Stimulated activated CD8-positive, alpha-beta memory T cell treated with anti-CD3 and anti-CD28 coated beads, Interleukin-15, amount 100 ng/mL, for 24 hours (primary cell): ENCODE measurements at places on chromosomes 6 and 20.

DNA sequence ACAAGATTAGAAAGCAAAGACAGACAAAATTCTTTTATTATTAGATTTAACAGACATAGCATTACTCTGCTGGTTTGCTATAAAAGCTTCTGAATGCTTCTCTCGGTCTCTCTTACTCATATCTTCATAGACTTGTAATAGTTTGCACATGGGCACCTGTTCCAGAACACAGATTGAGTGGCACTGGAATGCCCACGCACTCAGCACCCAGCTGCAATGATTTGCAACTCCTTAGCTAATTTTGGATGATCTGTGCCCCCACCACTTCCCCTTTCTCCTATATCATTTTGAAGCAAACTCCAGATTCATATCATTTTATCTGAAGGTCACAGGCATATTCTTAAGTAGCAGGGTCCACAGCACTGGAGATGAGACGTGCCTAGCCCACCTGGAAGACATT, 148.8 kb downstream of the CFAP61 start:
- no peak for DNase-seq

- DNase-seq, result no peak
Observed at GRCh38 chr6:3209114-3210023, 18.1 kb downstream of the TUBB2B start.

GRCh38 chr6:34285448-34286164, 36.8 kb upstream of the SMIM29 start:
- DNase-seq, result no peak

DNA sequence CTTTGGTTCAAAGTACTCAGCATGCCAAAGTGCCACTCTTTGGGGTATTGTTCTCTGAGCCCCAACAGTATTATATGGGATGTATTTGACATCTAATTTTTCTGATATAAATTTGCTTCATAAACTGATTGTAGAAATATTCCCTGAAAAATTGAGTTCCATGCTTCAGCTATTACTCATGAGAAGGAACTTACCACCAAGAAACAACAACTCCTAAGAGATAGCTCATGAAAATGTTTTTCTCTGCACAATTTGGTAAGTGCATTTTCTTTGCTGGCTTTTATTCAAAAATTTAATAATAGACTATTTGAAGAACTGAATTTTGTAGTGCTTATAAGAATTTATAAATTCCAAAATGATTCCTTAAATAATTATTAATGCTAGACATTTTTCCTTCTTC, 12.8 kb upstream of the TPD52L1 start:
- no peak for DNase-seq

DNA sequence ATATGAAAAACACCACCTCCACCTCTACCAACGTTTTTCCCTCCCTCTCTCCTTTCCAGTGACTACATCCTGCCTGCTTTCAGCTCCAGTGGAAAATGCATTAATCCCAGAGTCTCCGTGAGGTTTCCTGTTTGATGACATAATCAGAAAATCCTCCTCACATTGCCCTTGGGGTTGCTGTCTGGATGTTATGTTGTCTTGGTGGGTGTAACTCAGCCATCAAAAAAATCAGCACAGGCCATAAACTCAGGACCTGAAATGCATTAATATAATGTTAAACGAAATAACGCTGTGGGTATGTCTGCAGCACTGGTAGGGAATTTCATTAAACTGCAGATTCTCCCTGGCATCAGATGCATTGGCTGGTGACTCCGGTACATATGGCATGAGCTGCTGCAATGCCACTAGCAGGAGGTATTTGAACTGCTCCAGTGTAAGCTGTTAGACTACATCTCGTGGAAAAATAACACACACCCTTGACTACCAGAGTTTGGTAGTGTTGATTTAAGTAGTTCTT, 297.8 kb downstream of the PRL start:
- no peak for DNase-seq

- DNase-seq, result no peak
Observed at GRCh38 chr6:52574709-52575501, 2.0 kb downstream of the TRAM2 start.

DNA sequence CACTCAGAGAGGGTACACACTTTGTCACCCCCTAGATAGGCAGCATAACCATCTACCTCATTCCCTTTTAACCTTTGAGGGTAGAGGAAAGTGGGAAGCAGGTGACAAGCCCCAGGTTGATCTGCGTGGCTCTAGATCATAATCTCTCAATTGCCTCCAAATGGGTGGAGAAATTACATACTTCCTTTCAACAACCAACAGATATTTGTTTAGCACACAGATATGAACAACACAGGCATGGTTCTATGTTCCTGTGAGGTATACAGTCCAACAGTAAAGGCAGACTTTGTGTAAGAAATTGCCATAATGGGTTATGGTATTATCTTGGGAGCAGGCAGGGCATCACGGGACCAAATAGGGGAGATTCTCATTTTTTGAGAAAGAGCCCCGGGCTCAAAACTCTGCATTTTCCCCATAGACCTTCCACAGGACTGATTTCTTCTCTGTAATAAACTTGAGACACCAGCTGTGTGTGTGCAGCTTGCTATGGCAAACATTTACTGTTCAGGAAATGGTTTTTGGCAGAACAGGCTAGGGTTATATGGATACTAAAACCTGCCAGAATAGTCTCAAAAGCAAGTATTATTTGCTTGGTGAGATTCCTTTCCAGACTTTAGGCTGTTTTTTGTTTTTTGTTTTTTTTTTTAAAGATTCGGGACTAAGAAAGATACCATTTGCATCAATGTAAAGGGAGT, 126.2 kb downstream of the CD164 start:
- no peak for DNase-seq

- no peak for DNase-seq
Observed at GRCh38 chr20:56554869-56555268, 21.8 kb downstream of the FAM209B start.

DNA sequence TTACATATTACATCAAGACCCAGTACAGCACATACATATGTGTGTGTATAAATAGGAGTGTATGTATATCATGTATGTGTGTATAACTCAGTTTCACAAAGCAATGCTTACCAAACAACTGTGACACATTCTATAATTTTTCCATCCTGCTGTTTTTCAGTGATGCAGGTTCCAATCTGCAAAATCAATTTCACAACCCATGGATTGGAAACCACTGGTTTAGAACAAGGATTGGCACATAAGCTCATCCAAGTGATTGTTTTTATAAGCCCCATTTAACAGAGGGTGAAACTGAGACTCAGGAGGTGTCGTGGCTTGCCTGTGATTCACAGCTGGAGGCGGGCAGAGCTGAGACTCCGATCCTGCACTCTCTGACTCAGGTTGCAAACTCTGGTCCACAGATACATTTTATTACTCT, 158.2 kb downstream of the ZMYND8 start:
- no peak for DNase-seq

DNA sequence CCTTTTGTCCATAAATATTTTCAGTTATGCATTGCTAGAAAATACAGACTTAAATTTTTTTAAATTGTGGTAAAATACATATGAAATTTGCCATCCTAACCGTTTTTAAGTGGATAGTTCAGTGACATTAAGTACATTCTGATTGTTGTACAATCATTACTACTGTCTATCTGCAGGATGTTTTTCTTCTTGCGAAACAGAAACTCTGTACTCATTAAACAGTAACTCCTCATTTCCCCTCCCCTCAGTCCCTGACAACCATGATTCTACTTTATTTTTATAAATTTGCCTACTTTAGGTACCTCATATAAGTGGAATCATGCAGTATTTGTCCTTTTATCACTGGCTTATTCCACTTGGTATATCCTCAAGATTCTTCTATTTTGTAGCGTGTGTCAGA, 21.3 kb downstream of the TAF11 start:
- no peak for DNase-seq

DNA sequence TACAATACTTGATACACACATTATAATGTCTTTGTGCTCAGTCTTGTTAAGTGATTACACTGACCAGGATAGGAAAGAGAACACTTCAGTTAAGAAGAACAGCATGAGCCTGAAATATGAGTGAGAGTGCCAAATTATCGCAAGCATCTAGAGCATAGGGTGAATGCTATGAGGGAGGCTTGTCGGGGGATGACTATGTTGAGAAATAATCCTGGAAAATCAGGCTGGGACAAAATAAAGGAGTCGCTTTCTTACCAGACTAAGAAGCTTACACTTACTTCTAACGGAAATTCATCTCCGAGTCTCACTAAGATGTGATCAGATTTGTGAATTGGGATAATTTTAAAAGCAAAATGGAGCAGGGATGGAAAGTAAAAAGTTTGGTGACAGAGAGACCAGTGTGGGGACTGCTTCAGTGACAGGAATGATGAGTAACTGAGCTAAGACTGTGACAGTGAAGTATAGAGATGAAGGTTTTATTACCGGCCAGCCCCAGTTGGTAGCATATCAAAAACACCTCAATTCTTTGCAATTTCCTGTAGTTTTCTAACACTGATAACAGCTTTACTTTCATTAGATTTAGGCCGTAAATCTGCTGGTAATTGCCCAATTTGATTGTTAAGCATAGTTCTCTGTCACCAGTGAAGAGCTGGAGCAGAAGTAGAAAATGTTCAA, 48.4 kb upstream of the DEFB112 start:
- no peak for DNase-seq

DNA sequence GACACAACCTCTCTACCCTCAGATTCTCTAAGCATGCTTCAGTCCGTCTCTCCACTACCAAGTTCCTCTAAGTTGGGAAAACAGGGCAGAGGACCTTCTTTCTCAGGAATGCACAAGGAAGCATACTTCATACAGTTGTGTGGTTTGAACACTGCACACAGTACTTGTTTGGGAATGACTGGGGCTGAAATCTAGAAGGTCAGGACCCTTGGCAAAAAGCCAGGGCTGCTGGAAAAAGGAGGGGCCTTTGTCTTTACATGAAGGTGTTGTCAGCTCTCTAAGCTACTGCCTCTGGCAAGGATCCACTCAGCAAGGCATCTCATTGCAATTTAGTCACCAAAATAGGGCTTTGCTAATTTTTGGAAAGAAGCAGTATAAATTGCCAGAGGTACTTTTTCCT, 20.7 kb upstream of the HEY2 start:
- DNase-seq, result no peak

- no peak for DNase-seq
Observed at GRCh38 chr20:9025643-9026042, 43.2 kb upstream of the PLCB4 start.
